Mesendoderm (in vitro differentiated cells): ENCODE measurements at places on chromosomes 11 and 22.

DNA sequence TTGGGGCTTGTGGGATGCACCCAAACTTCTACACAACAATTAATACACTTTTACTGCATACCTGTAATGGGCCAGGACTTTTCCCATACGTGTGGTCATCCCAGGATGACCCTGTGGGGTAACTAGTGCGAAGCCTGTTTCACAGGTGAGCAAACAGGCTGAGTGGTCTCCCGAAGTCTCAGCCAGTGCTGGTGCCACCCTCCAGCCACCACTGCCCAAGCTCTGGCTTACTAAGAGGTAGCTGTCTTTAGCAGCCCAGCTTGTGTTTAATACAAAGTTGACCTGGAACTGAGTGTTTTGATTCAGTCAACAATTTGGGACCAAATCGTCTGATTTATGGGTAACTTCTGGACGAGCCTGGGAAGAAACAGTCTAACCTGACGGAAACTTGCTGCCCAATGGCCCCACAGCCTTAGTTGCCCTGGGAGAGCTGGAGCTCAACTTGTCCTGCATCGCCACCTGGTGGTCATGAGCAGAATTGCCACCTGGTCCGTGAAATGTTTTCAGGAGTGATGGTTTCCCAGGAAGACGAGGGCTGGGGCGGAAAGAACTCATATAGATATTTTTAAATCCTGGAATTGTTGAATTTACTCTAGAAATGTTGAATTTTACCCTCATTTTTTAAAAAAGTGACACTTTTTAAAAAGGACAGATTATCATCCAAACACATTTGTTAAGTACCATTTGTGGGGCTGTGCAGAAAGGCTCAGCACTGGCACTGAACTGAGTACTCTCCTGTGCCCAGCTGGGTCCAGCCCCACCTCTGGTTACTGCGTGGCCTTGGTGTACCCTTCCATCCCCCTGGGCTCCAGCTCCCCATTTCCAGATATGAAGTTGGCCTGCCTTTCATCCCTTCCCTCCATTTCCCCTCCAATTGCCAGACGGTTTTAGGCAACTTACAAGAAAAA lies 95.5 kb upstream of the PARVA start:
- peak; percentile 84 for DNase-seq

DNA sequence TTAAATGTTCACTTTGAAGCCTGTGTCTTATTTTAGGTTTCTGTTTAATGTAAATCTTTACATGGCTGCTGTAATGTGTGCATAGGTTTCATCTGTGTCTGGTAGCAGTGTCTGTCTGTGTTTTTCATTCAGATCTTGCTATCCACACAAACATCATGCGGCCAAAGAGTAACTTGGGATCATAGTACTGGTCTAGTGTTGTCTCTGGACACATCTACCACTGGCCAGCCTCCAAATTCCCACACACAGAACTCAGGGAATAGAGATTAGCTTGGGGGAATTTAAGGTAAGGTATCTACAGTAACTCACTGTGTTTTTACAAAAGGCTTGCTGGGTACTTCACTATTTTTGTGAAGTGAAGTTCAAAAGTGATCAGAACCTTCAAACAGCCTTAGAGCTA lies 32.1 kb upstream of the ZNF143 start:
- DNase-seq: no peak

GRCh38 chr22:29255064-29255621 lies 12.6 kb downstream of the RHBDD3 start:
- DNase-seq: no peak

DNA sequence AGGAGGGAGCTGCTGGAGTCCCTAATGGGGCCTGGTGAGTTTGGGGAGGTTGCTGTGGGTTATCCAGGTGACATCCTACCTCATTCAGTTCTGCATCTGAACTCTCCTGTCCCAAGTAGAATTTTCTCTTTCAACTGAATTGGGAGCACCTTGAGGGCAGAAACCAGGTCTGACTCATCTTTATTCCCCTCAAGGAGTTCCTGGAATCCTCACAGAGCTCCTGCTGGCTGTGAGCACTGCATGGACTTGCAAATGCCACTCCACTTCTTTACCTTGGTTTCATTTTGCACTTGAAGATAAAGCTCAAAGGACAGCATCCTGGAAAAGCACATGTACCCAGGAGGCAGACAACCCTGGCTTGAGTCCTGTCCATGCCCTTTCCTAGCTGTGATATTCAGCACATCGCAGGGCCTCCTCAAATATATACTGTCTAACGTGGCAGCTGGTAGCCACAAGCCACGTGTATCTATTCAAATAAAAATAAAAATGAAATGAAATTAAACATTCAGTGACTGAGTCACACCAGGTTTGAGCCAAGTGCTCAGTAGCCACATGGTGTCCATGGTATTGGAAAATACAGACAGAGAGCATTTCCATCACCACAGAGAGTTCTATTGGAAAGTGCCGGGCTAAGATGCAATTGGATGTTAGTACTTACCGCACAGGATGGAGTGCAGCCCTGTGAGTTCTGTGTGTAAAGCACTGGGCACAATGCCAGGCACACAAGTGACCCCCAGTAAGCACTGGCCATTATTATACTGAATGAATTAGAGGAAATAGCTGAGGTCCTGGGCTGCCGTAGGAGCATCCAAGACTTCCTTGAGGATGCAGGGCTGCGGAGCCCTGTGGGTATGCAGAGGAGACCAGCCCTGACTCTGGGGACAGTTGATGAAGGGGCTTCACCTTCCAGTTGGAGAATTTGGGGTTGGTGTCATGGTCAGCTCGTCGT lies 149.0 kb downstream of the PKNOX2 start:
- DNase-seq: peak; percentile 57

GRCh38 chr11:26851696-26852095 lies 129.8 kb upstream of the SLC5A12 start:
- DNase-seq: no peak

- no peak for DNase-seq
Observed at GRCh38 chr11:118645066-118645715, 34.3 kb downstream of the TREH start.

GRCh38 chr22:29750559-29751538 lies 16.0 kb downstream of the ZMAT5 start:
- no peak for DNase-seq

GRCh38 chr11:128599729-128600128 lies 12.4 kb upstream of the ETS1 start:
- no peak for DNase-seq

- DNase-seq: no peak
Observed at GRCh38 chr22:27573280-27574001, 228.1 kb downstream of the MN1 start.

GRCh38 chr22:27422442-27422841 lies 379.1 kb downstream of the MN1 start:
- DNase-seq: no peak

- DNase-seq: no peak
Observed at GRCh38 chr11:68653486-68654430, 30.6 kb upstream of the GAL start.

- peak; percentile 85 for DNase-seq
Observed at GRCh38 chr11:123194337-123195187, 486 bp downstream of the CLMP start.

- no peak for DNase-seq
Observed at GRCh38 chr11:130003717-130004001, 1.0 kb upstream of the PRDM10 start.

DNA sequence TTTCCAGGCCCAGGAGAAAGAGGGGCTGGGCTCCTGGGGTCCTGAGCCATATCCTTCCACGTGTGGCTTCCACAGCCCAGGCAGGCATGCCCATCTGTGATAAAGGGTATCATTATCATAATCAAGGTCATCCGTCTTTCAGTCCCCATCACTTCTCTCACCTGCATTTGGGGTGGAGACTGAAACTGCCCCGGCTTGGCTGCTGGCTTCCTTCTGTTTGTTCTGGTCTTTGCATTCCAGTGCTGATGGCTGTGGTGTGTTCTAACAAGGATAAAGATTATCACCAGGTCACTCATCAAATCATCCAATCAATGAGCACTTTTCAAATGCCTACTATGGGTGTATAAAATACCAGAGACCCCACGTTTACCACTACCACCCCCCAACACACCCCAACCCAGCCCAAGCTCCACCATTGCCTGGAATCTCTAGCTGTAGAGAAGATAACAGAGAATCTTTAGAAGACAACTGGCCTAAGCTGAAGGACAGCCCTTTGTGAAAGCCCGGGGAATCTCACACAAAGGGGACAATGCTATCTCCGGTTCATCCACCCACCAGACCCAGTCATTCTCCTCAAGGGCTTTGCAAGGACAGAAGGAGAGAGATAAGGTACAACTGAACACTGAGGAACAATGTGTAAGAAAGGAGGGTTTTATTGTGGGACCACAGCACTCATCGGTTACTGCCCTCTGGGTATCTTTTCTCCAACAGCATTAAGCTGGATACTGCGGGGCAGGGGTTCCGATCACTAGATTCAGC lies 54.9 kb downstream of the AHNAK start:
- DNase-seq: peak; percentile 60

- no peak for DNase-seq
Observed at GRCh38 chr11:68525930-68526329, 65.4 kb downstream of the PPP6R3 start.

DNA sequence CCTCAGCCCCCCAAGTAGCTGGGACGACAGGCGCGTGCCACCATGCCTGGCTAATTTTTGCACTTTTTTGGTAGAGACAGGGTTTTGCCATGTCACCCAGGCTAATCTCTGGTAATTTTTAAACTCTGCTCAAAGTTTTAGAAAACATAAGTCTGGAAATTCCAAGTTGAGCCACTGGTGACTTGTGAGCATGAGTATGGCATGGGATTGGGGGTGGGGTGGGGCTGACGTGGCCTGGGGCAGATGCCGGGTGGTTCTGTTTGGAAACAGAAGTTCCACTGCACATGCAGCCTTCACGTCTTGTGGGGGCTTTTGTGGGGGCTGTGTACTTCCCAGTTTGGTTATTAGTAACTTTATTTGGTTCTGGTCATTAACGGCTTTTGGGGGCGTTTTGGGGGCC lies 67.3 kb downstream of the PTPRJ start:
- DNase-seq: no peak

- DNase-seq: no peak
Observed at GRCh38 chr11:57164317-57164716, 17.4 kb upstream of the LRRC55 start.

- DNase-seq: peak; percentile 32
Observed at GRCh38 chr22:22748297-22748743, 103.9 kb downstream of the GGTLC2 start.

- peak; percentile 72 for DNase-seq
Observed at GRCh38 chr11:112279901-112280267, 19.2 kb upstream of the PLET1 start.

DNA sequence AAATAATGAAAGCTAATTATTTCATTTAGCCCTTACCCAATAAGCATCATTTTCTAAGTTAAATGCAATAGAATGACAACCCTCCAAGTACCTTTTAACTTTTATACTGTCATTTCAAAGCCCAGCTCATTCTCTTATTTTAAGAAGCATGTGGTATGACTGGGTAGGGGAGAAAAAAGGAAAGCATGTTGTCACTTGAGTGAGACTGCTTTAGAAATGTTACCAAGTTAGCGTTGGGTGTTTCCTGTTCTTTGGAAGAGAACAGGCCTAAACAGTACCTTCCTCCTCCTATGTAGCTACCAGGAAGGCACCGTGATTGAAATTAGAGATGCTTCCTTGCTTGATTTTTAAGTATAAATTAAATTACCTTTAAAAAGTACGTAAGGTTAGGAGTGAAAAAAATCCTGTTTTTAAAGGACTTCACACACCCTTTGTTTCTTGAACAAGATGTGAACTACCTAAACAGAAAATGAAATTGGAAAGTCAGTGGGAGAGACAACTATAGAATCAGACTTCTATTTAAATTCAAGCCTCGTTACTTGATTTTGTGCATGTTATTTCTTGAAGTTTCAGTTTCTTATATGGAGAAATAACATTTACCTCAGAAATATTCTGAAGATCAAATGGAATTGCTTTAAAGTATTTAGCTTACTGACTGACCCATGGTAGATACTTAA lies 741 bp upstream of the CNTF start:
- no peak for DNase-seq

DNA sequence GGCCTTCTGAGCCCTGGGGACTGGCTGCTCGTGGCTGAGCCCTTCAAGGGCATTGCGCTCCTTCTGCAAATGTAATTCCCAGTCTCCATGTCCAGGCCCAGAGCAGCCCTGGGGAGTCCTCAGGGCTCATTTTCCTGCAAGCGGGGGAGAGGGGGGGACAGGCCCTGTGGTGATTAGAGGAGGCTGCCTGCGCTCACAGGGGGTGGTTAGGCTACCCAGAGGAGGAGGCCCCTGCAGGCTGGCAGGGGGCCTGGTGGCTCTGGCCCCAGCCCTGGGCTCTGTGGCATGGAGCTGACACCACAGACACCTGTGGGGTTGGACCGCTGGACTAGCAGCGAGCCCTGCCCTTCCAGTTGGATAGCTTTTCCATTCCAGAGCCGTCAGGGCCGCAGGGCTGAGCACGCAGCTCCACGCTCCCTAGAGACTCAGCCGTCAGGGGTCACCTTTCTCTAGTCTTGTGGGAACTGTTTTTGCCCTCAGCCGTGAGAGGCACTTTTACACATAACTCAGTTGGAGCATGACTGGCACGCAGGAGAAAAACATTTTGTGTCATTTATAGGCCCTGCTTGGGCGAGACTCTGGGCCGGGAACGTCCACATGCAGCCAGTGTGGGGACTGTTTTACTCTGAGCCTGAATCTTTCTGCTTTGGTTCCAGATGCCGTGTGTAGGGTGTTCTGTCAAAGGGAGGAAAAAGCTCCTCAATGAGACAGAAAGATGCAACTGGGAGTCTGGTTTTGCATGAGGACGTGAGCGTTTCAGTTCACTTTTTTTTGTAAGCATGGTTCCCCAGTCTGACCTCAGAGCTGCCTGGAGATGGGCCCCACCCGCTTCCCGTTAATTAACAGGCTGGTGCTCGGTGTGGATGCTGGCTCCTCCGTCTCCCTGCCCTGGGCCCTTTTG lies 58.1 kb downstream of the LRP5 start:
- DNase-seq: no peak

DNA sequence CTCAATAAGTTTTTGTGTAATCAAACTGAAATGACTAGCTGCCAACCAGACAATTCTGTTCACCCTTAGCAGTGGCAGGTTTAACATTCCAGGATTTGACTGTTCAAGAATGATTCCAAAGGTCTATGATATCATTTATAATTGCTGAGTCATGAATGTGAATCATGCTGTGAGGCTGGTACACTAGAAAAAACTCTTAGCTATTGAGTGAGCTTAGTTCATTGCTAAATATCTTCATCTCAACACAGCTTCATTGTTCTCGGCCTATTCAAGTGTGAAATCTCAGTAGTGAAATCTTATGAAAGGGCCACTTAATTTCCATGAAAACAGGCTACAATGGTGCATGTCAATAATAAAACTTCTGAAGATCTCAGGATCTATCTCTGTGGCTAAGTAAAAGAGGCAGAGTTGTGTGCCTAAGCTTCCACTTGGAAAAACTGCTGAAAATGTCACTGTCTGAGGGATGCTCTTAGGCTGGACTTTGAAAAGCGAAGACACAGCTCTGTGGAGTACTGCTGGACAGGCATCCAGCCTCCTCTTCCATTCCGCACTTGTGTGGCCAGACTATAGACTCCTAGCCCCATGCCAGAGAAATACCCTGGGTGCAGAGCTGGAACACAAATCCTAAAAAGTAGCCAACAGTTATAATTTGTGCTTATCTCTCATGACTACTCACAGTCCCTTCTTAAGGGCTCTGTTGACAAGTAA lies 12.8 kb downstream of the AQP11 start:
- no peak for DNase-seq
